Activated CD8-positive, alpha-beta memory T cell treated with anti-CD3 and anti-CD28 coated beads for 1 hour (primary cell): ENCODE measurements at places on chromosomes 6 and 20.

GRCh38 chr20:40073535-40074111 is 615.4 kb downstream of the MAFB start:
- no peak for DNase-seq

DNA sequence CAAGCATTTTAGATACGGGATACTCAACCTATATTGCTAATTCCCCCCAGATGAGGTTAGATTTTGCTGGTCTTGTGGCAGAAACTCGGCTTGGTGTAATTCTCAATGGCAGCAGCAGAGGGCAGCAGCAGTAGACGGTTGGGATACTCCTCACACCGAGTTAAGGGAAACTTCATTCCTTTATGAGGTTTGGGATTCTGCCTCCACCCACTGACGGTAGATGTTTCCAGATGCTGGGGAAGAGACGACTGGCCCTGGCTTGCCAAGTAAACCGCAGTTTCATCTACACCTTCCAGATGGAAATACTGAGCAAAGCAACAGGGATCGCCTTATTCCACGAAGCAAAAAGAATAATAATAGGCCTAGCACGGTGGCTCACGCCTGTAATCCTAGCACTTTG is 8.2 kb upstream of the TBC1D7 start:
- peak; percentile 16 for DNase-seq

DNA sequence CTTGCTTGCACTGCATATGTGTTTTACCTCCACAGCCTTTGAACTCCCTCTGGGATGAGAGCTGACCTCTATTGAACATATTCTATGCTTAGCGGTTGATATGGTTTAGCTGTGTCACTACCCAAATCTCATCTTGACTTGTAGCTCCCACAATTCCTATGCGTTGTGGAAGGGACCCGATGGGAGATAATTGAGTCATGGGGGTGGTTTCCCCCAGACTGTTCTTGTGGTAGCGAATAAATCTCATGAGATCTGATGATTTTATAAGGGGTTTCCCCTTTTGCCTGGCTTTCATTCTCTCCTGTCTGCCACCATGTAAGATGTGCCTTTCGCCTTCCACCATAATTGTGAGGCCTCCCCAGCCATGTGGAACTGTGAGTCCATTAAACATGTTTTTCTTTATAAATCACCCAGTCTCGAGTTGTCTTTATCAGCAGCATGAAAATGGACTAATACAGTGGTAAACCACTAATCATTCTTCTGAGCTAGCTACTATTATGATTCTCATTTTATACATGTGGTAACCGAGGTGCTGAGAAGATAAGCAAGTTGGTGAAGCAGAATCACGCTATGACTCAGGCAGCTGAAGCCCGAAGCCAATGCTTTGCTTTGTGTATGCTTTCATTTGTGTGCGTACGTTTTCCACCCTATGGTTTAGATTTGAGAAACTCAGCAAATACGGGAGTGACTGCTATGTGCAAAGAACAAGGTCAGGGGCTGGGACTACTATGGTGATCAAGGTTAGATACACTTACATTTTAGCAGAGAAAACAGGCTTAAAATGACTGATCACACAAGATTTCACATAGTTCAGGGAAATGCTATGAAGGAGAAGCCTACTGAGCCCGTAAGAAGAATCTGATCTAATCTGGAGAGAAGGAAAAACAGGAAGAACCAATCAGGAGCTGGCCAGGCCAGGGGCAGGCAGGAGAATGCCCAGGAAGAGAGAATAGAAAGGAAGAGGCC is 363.5 kb downstream of the ESR1 start:
- DNase-seq, result no peak

DNA sequence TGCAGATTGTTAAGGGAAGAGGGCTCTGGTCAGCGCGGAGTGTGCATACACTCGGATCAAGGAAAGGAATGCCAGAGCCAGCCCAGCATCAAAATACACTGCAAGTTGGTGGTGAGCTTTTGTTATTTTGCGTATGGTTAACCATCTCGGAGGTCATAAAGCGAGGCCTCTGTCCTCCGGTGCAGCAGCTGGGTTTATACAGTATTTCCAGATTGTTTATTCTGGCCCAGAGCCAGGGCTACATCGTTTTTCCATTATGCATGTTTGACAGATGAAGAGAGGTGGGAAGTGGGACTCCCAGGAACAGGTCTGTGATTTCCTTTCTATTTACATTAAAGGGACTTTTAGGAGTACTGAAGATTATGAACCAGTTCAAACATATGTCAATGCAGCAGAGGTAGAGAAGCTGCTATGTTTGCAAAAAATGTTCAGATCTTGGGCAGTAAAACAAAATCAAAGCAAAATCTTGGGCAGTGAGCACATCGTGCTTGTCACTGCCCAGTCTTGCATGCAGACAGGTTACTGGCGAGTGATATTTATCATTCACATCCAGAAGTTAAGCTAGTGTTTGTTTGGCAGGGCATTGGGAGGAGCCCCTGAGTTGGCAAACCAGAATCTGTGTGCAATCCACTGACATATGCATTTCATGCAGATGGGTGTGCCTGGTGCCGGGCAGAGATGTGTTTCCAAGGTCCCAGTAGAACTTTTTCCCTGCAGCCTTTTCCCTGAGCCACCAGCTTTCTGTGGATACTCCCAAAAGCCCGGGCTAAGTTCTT is 256.3 kb upstream of the TAB2 start:
- DNase-seq, result no peak

DNA sequence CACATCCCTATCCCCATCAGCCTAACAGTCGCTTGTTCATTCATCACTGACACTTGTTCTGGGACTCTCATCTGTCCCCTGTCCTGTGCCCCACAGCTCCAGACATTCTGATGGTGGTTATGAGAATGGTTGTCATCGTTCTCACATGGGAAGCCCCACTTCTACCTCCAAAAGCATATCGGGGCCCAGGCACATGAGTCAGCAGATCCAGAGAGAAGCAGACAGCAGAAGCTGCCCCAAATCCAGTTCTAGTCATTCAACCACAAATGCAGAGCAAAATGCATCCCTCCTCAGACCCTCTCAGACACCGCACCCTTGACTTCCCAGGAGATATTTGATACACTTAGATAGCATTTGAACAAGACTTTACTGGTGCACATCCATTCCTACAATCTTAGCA is 106.0 kb downstream of the FOXF2 start:
- DNase-seq, result no peak

DNA sequence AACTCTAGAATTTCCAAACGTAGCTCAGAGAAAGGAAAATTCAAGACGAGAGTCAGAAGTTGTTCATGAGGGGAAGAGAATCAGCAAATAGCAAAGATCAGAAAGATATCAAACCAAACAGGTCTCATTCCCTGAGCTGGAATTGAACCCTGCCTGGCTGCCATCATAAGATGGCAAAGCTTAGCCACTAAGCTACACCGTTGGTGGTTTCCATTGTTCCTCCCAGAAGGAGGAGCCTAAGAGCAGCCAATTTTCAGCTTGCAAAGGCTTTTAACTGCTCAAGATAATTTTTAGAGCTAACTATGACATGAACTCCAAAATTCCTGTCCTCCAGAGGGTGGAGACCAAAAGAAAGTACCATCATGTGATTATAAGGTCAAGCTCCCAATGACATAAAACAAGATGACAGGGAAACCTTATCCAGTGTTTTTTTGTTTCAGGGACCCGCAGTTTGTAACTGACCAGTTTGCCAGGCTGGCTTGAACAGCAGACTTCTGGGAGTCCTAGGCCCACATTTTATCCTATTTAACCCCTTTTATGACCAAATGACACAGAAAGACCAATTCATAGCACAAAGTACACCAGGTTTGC is 55.9 kb downstream of the COL11A2 start:
- DNase-seq, result no peak

DNA sequence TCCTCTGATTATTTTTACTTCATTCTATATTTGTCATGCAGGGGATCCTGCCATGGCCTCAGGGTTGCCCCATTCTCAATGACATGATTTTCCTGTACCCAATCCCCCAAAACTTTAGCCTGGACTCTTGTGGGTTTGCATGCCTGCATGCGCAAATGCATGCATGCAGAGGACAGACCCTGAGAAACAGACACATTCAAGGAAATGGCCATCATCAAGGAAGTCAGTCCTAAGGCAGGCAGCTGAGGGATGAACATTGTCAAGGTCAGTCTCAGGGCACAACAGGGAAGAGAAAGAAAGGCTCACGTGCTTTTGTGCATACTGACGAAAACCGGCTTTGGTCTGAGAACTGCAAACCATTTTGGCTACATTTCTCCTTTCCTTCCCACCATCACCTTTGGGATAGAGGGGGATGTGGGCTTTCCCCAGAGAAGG is 13.1 kb downstream of the NEDD9 start:
- DNase-seq, result no peak

DNA sequence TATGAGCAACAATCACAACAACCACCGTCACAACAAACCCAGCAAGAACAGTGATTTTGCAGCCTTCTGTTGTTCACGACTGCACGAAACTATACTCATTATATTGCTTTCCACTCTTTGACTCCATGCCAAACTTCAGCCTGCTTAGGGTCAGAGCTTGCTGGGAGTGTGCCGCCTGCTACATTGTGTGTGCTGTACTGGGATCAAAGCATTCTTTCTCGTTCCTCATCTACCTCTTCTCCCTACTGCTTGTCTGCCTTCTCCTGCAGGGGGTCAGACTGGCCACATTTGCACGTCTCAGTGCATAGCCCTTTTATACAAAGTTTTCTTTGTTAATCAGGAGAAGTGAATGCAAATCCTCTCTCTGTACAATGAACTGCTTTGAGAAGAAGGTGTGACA is 401.6 kb upstream of the CITED2 start:
- DNase-seq, result no peak

GRCh38 chr6:109305028-109305427 is 77.2 kb downstream of the CD164 start:
- no peak for DNase-seq

DNA sequence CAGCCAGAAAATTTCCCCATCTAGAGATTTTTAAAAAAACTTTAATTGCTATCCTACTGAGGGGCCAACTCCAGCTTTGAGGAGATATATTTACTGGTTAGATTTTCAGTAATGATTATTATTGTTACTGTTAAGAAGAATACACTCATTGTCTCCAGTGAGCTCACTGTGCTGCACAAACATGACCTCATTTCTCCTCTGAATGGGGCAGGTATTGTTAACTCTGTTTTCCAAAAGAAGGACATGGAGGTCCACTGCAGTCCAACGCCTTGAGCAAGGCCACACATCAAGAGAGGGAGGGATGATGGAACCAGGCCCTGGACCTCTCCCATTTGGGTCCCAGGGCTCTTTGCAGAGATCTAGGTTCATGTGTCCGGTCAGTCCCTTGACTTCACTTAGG is 13.9 kb upstream of the SCUBE3 start:
- no peak for DNase-seq

DNA sequence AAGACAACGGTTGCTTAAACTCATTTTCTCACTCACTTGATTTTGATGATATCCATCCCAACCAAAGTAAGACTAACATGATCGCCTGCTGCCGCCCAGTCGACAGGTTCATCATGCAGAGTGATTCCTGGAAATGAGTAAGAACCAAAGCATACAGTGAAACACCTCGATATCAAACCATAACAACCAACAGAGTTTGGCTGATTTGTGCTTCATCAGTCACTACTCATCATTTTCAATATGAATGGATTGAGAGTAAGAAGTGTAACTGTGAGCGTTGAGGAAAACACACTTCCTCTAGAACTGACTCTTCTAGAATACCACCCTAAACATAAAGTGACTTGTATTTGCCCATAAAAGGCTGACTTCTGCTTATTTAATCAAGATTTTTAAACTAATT is 29.2 kb upstream of the ALDH8A1 start:
- no peak for DNase-seq

GRCh38 chr20:13778827-13779226 is 5.9 kb downstream of the ESF1 start:
- no peak for DNase-seq

GRCh38 chr20:16057651-16058050 is 515.6 kb downstream of the KIF16B start:
- DNase-seq, result no peak

DNA sequence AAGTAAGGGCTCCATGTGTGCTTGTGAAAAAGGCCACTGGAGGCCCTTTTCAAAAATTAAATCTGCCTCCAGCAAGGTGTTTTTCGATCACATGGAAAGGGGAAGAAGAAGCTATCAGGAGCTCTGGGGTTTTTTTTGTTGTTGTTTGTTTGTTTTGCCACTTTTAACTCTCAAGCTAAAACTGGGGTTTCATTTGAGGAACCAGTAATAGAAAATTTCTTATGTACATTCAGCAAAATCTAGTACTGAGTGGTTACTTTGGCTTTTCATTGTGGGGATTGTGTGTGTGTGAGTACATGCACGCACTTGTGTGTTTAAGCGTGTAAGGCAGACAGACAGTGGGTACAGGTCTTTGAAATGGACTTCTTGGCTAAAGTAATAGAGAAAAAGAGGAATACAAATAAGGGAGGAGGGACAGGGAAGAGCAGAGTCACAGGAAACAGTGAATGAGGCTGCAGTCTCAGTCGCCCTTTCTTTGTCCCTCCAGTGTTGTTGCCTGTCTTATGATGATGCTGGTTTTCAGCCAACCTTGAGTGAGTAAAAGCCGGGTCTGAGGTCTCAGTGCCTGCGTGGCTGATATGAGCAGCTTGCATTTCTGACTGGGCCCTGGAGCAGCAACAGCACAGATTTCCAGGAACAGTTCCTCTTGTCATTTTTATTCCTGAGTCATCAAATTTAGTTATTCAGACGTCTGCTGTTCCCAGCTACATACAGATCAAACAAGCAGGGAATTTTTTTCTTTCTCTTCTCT is 26.2 kb downstream of the SLC16A10 start:
- no peak for DNase-seq

GRCh38 chr6:100138346-100139022 is 144.5 kb upstream of the MCHR2 start:
- DNase-seq, result no peak

- no peak for DNase-seq
Measured at GRCh38 chr6:155708100-155708499, 252.5 kb upstream of the NOX3 start.

DNA sequence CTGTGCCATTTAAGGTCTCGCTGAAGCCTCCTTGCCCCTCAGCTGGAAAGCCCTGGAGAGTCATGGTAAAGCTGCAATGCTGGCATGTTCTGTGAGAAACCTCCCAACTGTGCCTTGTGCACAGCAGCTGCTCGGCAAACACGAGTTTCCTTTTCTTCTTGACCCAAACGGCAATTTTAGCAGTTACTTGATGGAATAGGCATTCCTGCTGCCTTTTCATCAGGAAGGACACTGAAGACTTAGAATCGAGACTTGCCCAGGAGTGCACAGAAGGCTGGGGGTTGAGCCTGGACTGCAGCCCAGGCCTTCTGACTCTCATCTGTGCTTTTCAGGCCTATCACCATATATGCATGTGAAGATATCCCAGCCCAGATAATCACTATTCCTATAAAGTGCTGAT is 28.7 kb upstream of the CLDN20 start:
- DNase-seq, result no peak

- no peak for DNase-seq
Measured at GRCh38 chr6:109485266-109485935, 2.4 kb upstream of the ZBTB24 start.
